ENCODE measurements at places on chromosomes 2 and 18.

DNA sequence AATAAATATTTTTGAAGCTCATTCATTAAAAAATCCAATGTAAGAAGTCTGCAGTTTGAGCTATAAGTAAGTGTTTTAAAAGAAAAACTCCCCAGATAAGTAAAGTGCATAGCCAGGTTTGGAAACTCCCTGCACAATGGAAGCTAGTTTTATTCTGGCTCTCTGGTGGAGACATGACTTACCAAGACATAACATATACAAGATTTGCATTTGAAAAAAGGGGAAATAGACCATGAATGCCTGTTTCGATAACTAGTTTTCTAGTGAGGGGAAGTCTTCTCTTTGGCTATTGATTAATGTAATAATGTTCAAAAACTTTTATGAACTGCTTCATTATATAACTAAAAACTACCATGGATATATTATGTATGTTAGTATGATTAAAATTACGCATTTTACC is 435.2 kb downstream of the ARHGAP15 start:
- no peak for DNase-seq

GRCh38 chr2:38509314-38509946 is 93.3 kb downstream of the HNRNPLL start:
- peak; percentile 71 for DNase-seq

- DNase-seq: no peak
These were observed 14.4 kb upstream of the ALLC start for GRCh38 chr2:3643371-3644245.

DNA sequence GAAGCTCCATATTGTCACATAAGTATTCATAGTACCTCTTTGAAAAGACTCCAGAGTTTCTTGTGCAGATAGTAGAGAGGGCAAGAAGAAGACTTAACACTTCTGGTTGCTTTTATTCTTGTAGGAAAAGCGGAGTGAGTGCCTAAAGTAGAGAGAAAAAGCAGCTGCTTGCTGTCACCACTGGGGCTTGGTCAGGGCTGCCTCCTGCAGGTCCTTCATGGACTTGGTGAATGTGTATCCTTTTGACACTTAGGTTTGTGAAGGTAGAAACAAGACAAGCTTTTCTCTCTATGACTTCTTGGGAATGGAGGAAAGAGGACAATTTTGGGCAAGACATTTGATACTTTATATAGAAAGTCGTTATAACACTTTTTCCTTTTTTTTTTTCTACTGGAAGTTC is 312.8 kb upstream of the FANCL start:
- DNase-seq: no peak

DNA sequence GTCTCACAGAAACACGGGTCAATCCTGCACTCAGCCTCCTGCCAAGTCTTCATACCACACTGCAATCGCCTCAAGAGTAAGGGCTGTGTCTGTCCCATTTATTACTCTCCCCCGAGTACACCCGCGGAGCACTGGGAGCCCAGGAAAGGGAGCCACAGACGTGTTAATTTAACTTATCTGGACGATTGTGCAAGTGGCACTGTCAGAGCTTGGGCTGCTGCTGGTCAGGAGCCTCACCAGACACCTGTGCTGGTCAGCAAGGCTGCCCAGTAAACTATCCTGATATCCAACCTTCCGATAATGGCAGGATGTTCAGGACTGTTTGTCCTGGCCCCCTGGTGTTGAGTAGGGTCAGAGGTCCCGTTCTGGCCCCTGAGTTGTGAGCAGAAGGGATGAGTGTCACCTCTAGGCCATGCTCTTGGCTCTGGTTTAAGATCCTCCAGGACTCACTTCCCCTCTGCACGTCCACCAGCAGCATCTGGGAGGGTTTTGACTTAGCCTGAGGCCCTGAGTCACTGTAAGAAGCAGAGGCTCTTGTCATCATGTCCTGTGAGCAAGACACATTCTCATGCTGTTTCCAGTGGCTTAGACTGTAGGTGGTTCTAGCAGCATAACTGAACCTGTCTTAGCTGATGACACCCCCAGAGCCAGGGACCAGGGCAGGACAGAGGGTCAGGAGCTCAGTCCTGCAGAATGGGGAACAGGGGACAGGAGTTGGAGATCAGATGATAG is 82.5 kb upstream of the ARL4C start:
- no peak for DNase-seq

DNA sequence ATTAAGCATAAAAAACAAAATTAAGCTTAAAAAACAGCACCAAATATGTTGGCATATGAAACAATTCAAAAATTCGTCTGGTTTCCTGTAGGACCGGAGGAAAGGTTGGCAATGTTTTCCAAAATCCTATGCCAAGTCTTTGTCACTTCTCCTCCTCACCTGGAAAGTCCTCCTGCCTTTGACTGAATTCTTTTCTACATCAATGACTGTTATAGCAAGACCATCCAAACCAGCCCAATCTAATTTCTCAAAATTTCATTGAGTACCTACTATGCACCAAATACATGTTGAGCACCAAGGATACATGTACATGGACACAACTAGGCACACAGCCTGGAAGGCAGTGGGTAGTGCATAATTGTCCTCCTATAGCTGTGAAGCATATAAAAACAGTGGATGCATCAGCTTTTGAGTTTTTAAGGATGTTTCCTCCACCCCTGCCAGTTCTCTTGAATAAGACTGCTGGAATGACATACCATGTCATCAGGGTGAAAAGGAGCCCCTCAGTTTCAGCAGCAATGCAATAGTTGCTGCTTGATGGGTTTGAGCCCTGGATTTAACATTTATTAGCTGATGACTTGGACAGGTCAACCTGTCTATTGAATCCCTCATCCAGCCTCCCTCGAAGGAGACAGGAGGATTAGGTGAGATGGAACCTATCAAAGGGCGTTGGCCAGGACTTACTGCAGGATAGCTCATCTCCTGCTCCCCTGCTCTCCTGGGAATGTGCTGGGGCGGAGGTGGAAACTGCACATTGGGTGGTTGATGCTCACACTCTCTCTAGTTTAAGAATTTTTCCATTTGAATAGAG is 4.5 kb downstream of the FABP1 start:
- no peak for DNase-seq

Measured in astrocyte of the cerebellum (primary cell).